ENCODE measurements at places on chromosomes 12 and 14.

GRCh38 chr12:19967001-19967400 is 401.3 kb upstream of the PDE3A start:
- no peak for DNase-seq

- DNase-seq, result no peak
Measured at GRCh38 chr12:106522708-106523107, 60.1 kb upstream of the RFX4 start.

GRCh38 chr12:56629459-56630179 is 507 bp downstream of the BAZ2A start:
- peak; percentile 60 for DNase-seq

DNA sequence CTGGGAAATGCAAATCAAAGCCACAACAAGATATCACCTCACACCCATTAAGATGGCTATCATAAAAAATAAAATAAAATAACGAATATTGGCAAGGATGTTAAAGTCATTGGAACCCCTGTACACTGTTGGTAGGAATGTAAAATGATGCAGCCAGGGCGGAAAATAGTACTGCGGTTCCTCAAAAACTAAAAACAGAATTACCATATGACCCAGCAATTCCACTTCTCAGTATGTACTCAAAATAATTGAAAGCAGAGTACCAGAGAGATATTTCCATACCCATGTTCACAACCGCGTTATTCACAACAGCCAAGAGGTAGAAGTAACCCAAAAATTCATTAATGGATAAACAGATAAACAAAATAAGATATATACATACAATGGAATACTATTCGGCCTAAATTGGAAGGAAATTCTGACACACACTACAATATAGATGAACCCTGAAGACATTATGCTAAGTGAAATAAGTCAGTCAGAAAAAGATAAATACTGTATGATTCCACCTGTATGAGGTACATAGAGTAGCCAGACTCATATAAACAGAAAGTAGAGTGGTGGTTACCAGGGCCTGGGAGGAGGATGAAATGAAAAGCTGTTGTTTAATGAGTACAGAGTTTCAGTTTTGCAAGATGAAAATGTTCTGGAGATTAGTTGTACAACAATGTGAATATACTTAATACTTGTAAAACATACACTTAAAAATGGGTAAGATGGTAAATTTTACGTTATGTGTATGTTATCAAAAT is 84.6 kb downstream of the TXNDC16 start:
- DNase-seq, result no peak

GRCh38 chr14:103277931-103278330 is 56.1 kb upstream of the EIF5 start:
- no peak for DNase-seq

DNA sequence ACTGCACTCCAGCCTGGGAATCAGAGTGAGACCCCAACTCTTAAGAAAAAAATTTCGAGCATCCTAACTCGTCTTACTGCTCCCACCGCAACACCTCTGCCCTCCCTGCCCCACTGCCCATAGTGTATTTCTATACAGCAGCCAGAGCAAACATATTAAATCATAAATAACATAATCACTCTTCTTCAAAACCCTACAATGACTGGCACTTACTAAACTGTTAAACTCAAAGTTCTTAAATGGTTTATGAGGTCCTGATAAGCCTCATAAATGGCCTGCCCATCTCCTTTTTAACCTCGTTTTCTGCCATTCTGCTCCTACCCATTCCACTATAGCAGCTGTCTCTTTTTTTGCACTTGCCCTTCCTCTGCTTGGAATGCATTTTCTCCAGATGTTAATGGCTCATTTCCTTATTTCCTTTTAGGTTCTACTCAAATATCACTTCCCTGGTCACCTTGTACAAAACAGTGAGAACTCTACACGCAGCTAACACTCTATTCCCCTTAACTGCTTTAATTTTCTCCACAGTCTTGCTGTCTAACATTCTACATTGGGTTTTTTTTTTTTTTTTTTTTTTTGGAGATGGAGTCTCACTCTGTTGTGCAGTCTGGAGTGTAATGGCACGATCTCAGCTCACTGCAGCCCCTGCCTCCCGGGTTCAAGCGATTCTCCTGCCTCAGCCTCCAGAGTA is 45.2 kb downstream of the CDK17 start:
- DNase-seq, result no peak

GRCh38 chr14:52950410-52950897 is 396 bp downstream of the FERMT2 start:
- peak; percentile 42 for DNase-seq

- DNase-seq, result no peak
Measured at GRCh38 chr14:76377735-76378074, 1.8 kb downstream of the ESRRB start.

- DNase-seq, result no peak
Measured at GRCh38 chr14:29030970-29031369, 264.4 kb downstream of the FOXG1 start.

DNA sequence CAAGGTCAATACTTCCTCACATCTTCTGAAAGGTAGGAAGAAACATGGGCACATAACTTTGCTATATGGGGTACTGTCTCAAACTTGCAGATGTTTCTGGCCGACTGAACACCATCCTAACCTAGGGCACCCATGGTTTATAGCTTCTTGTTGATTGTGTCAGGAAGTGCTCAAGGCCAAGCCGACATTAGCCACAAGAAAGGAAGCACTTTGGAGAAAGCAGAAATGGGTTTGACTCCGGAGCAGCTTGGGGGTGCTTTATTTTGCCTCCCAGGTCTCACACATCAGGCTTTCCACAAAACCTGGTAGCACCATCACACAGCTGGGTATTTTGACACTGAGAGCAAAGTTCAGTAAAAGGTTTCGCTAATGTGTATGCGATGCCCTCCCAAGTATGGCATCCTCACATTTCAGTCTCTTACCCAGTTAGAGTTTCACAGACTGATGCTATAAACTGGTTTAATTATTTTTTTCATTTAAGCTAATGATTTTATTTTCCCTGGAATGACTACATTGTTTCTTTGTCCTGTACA is 25.2 kb upstream of the BHLHE41 start:
- DNase-seq, result no peak

- DNase-seq, result no peak
Measured at GRCh38 chr12:122949816-122950675, 16.2 kb downstream of the ABCB9 start.

DNA sequence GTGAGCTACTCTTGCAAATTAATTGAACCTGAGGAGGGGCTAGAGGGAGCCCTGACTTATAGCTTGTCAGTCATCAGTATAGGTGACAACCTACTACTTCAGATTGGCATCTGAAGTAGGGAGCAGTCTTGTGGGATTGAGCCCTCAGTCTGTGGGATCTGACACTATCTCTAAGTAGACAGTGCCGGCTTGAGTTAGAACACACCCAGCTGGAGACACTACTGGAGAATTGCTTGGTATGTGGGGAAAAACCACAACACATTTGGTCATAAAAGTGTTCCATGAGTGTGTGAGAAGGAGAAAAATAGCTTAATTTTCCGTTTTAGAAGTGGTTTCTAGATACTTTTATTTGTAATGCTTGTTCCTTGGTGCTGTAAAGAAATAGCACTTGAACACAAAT is 30.5 kb upstream of the DDHD1 start:
- DNase-seq, result no peak

GRCh38 chr12:27343255-27344000 is 10.8 kb downstream of the BMAL2 start:
- no peak for DNase-seq

DNA sequence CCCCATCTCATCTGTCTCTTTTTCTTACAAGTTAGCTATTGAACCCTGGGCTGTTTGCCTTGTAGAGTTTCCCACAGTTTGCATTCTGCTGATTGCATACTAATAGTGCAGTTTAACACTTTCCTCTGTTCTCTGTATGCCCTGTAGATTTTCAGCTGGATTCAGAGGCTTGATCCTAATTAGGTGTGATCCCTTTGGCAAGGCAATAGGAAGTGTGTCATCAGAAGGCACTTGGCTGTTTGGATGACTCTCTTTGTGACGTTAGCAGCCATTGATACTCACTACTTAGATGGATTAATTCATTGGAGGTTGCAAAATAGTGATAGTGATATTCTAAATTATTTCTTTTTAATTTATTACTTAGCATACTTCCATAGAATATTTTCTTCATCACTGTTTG is 33.6 kb downstream of the FUT8 start:
- DNase-seq, result no peak

DNA sequence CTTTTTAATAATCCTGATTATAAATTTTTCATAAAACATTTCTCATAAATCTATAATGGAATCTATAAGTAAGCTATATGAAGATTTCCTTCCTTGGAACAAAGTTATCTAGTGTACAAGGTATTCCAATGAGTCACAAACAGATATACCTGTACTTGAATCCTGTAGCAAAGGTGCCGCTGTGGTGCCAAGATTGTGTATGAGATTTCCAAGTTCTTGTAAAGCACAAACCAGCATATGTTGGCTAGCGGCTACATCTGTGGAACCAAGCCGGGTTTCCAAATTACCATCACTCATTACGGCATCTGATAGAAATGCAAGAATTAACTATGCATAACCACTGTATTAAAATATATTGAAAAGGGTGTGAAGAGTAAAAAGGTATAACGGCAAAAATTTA is 34.1 kb downstream of the HEATR5A start:
- no peak for DNase-seq

- no peak for DNase-seq
Measured at GRCh38 chr12:14244876-14245669, 120.4 kb upstream of the ATF7IP start.

- no peak for DNase-seq
Measured at GRCh38 chr12:82019533-82019932, 260.4 kb upstream of the PPFIA2 start.

- no peak for DNase-seq
Measured at GRCh38 chr14:30796707-30797106, 77.7 kb upstream of the COCH start.

GRCh38 chr12:39375206-39375808 is 67.6 kb downstream of the KIF21A start:
- no peak for DNase-seq

- DNase-seq, result no peak
Measured at GRCh38 chr14:69043596-69044260, 64.6 kb upstream of the ACTN1 start.

GRCh38 chr14:45068396-45068795 is 15.5 kb upstream of the PRPF39 start:
- DNase-seq, result no peak

GRCh38 chr12:109461846-109462756 is 15.0 kb downstream of the KCTD10 start:
- DNase-seq, result no peak

DNA sequence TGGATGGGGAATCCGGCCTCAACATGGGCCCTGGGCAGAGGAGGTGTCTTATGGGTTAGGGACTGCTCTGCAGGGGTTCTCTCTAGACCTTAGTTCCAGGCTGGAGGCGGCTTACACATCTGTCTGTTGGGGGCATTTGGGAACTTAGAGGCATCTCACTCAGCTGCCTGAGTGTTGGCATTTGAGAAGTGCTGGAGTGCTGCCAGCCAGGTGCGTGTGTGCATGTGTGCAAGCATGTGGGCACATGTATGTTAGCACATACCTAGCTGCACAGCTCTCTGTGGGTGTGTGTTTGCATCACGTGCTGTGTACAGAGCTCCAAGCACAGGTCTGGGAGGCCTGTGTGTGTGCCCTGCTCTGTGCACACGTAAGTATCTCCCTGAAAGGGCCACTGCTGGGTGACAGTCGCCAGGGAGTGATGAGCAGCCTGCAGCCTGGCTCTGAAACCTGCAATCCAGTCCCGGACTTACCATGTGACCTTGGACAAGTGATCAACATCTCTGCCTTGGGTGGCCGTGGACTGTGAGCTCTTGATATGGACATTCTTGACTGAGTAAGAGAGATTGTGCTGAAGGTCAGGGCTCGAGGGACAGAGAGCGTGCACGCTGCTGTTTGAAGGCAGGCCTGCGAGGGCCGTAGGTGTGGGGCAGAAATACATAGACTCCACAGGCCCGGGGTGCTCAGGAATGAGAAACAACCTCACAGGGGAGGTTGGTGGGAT is 5.2 kb downstream of the LRTM2 start:
- DNase-seq, result no peak

DNA sequence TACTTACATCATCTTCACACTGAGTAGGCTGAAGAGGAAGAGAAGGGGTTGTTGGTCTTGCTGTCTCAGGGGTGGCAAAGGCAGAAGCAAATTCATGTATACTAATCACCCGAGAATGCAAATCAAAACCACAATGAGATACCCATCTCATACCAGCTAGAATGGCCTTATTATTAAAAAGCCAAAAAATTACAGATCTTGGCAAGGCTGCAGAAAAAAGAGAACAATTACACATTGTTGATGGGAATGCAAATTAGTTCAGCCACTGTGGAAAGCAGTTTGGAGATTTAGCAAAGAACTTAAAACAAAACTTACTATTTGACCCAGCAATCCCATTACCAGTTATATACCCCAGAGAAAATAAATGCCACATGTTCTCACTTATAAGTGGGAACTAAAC is 154.9 kb downstream of the SEC23A start:
- no peak for DNase-seq

DNA sequence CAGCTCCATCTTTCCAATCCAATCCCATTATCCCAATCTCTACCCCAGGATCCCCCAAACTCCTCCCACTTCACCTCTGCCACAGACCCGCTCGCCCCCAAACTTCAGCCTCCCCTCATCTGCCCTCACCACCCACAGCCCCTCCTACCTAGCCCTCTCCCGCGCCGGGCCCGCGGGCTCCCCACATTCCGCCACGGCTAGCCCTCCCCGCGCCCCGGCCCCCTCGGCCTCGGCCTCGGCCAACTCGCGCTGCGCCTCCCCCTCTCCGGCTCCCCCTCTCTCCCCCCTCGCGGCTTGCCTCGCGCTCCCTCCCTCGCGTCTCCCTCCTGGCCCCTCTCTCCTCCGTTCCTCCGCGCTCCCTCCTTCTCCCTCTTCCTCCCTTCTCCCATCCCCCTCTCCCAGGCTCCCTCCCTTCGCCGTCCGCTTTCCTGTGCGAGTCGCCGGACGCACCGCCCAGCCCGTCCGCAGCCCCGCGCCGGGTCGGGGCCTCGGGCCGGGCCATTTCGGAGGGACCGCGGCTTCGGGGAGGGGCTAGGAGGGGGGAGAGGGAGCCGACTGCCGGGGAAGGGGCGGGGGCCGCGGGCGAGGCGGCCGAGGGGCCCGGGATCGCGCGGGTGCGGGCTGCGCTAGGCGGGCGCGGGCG is at the start of gene ATN1:
ATN1 (plus strand) TSS at position 581 of the 643 bp plus-strand sequence. CDS start 6,043 bp downstream, outside the sequence.
- DNase-seq, result peak; percentile 67

DNA sequence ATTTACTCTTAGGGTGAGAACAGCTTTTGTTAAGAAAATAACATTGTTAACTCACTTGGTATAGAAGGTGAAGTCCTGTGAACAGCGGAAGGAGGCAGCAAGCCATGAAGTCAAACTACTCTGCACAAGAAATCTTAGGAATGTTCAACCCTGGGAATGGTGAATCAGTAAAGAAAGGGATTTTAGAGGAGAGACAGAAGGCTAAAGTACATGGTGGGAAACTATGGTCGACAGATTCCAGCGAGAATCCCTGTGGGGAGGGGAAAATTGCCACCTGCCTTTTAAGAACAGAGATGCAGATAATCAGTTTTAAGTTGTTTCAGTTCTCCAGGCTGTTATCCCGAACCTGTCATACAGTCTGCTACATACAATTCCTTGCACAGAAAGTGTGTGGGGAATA is 63.2 kb upstream of the PTPRR start:
- DNase-seq, result no peak

- no peak for DNase-seq
Measured at GRCh38 chr12:49647827-49648711, 24.7 kb downstream of the PRPF40B start.

Data from activated T-cell treated with anti-CD3 and anti-CD28 coated beads, Interleukin-2, amount 50 U/mL, for 48 hours (primary cell).